Karpas-422 (cell line): ENCODE measurements at places on chromosomes 3 and 15.

- DNase-seq: no peak
These were observed 16.4 kb upstream of the ANXA2 start for GRCh38 chr15:60414016-60414682.

DNA sequence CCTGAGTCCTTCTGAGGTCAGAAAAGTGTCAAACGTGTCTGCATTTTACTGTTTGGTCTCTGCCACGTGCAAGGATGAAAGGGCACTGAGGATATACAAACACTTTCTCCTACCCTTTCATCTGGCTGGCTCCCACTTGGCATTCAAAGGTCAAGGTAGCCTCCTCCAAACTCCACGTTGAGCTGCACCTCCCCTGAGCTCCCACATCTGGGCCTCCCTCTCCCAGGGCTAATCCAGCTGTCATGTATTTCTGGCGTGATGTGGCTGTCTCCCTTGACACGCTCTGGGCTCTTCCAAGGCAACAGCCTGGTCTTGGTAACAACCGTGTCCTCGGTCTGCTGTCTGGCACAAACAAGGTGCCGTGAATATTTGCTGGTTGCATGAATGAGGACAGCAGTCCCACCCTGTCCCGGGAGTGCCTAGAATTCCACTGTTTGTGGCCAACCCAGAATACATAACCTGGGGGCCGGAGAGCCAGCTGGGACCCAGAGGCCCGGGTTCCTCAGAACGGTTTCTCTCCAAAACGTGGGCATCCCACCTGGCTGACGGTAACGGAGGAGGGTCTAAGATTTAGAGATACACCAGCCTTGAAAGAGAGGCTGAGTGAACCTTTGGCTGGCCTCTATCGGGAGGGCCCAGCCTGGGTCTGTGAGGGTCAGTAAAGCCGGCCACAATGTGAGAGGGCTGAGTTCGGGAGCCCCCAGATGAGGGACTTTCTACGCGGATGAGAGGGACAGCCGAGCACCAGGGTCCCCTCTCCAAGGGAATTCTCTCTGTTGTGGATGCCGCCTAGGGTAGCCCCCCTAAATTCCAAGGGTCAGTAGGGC is 767 bp downstream of the GLT8D1 start:
- DNase-seq: peak; percentile 70

DNA sequence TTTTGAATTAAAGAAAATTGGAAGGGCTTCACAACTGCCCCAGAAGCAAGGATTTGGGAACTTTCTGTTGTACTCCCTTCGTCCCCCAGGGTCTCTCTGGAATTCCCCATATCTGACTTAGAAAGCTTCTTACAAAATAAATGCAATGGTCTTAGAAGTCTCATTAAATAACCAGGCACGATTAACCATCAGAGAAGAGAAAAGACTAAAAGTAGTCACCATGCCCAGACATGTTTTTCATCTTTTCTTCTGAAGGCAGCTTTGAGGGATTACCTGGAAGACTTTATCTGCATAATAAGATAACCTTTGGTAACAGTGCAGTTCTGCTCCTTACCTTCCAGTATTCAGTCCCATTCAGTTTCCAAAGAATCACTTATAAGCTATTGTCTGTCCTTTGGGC is 135.9 kb downstream of the PTPRG start:
- no peak for DNase-seq

DNA sequence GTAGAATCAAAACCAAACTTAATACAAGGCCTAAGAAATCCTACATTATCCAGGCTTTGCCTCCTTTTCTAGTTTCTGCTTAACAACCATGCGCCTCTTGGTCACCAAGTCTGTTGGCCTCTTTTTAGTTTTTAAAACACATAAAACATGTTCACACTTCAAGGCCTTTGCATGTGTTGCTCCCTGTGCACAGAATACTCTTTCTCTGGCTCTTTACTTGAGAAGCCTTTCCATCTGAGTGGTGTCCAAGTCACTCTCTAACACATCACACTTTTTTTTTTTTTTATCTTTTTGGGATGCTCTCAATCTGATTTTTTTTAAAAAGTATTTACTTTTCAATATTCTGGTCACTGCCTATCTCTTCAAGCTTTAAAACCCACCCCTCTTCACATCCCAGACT is 14.9 kb downstream of the GAP43 start:
- no peak for DNase-seq

GRCh38 chr3:69441040-69441439 is 55.2 kb upstream of the FRMD4B start:
- no peak for DNase-seq

- DNase-seq: no peak
These were observed 136.8 kb upstream of the PLXNA1 start for GRCh38 chr3:126845920-126846715.

DNA sequence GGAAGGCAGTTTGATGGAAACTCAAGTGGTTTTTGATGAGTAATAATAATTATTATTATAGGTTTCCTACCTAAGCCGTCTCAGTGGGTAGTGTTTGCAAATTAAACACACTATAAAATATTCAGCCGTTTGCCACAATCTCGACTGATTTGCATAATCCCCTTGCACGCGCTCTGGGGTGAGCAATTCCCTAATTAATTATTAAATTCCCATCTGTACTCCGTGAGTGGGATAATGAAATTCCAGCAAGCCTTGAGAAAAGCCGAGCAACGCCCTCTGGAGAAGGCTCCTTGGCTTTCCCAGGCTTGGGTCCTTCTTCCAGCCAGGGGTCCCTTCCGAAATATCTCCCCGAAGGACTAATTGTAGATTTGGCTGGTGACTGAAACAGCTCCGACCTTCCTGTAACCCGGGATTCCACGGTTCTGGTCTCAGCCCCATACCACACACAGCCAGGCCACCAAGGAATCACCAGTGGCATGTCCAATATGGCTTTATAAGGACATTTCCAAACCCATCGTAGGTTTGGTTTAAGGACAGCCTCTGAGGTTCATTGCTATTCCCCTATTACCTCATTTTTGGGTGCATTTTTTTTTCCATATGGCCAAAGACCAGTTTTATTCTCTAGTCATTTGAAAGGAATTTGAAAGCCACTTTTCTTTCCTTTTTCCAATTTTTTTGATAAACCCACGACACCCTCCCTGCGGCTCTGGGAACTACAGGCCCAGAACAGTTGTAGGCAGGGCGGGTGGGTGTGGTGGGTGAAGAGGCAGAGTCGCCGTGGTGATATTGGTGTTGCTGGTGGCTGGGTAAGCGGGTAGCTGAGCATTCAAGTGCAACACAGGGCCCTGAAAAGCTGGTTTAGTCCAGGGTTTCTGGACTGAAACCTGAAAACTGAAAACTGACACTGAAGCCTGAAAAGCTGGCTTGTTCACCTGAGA is 33.2 kb upstream of the RGMA start:
- no peak for DNase-seq

GRCh38 chr15:75920079-75920478 is 16.4 kb downstream of the FBXO22 start:
- DNase-seq: no peak

DNA sequence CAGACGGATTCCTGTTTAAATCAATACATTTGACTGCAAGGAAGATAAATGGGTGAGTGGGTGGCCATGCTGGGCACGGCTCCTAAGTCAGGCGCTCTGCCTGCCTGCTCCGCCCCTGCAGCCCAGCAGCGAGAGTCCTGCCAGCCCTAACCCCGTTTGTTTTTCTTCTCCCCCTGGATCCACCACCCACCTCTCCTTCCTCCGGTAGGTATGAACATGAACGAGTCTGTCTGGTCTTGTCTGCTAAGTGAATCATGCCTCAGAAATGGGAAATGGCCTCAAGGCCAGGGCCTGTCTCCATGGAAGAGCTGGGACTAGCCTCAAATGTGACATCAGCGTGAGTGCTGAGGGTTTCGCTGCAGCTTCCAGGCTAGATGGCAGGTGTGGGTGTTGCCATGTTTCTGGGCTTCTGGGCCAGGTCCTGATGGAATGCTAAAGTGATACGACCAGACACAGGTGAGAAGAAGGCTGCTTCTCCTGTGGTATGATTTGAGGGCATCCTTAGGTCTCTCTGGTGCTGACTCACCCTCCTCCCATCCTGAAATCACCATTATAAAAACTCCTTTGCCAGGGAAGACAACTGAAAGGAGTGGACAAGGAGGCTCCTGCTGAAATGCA is 5.6 kb upstream of the FEM1B start:
- no peak for DNase-seq

DNA sequence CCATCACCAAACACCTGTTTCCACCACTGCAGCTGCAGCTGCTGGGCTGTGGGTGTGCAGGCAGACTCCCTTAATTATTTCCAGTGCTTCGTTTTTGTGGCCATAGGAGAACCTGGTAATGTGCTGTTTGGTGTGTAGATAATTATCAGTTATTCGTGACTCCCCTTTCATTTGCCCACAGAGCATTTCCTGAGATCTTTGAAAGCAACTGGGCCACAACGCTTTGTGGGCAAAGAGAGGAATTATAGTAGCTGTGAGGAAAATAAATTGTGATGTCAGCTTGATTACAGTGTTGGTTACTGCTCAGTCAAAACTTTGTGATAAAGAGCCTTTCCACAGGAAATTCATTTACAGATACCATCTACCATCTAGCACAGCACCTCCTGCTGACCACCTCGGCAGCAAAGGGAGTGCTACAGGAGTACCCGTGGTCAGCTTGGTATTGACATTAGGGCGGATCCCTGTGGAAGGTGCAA is 193.3 kb upstream of the SLCO3A1 start:
- no peak for DNase-seq

- no peak for DNase-seq
These were observed 8.2 kb downstream of the CHST2 start for GRCh38 chr3:143127801-143128200.

- DNase-seq: no peak
These were observed 30.7 kb upstream of the CHST2 start for GRCh38 chr3:143088835-143089234.

DNA sequence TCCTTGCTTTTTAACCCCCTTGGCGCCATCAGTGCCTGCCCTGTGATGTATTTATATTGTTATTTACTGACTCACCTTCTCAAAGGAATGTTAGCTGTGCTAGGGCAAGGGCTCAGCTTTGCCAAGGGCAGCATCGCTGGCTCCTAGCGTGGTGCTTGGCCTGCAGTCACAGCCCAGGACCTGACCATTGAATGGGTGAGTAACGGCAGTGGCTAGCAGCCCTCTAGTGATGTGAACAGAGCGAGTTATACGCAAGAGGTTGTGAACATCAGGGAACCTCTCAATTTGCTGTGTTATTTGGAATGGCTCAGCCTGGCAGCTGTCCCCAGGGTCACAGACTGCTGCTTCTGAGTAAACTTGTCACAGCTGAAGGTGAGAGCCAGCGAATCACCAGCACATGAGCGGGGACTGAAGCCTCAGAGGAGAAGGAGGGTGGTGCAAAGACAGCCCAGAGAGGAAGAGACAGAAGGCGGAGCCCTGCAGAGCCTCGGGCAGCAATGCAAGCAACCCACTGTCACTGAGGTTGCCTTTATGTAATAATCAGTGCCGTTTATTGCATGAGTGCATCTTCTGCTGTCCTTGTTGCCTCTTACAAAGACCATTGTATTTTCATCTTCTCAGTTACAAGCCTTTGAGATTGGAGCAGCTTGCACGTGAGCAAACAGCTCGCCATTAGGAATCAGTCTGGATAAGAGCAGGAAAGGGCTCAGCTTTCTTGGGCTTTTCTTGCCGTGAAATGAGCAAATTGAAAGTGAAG is 158.3 kb downstream of the SLCO3A1 start:
- DNase-seq: peak; percentile 81

- DNase-seq: peak; percentile 50
These were observed 421 bp downstream of the BMF start for GRCh38 chr15:40108061-40108854.
